ENCODE measurements at places on chromosomes 12 and 14.

DNA sequence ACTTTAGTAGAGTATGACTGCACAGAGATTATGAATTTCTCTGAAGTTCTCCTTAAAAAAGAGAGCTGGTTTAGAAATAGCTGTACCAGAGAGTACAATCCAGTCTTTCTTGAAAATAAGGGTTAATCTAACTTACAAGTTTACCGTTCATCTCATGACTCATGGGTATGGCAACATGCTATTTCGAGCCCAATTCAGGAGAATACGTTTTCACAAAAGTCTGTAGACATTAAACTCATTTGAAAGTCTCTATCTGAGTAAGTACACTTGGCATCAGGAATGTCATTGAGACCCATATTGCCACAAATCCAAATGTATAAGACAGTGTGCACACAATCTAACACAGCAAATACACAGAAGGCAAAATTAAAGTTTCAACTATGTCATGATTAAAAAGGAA, 160.5 kb downstream of the PIK3C2G start:
- DNase-seq = no peak

DNA sequence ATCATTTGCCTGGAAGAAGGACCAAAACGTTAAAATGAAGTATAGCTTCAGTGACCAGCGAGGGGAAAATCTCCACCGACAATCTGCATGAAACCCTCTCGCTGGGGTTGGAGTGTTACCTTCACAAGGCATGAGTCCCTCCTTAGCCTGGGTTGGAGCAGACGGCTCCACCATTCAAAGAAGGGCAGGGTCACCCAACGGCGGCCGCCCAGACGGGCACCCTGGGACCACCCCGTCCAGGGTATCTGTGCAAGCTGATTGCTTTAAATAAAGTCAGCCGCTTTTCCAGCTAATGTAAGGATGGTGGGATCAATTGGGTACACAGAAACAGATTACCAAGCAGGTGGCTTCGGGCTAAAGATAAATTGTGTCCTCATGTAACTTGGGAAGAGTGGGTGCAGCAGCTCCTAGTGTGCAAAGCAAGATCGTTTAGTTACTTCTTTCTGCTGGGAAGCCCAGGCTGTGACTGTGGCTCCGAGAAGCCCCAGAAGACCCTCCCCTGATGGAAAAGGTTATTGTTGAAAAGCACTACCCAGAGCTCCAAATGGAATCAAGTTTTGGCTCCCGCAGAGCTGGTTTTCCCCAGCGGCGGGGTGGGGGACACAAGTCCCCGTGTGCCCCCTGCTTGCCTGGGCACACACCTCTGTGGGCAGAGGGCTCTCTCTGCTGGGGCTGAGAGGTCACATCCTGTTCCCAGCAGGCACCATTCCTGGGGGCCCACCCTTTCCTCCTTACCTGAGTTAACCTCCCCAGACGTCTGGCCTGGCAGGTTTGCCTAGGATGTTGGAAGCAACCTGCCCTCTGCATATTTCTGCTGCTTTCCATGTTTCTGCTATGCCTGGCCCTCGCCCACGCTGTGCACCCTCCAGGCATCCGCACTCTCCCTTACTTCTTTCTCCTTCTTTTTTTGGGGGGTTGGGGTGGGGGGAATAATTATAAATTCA, 318.6 kb upstream of the DIO3 start:
- no peak for DNase-seq

- DNase-seq = no peak
These were observed 150.9 kb downstream of the TTLL5 start for GRCh38 chr14:75811872-75812499.

DNA sequence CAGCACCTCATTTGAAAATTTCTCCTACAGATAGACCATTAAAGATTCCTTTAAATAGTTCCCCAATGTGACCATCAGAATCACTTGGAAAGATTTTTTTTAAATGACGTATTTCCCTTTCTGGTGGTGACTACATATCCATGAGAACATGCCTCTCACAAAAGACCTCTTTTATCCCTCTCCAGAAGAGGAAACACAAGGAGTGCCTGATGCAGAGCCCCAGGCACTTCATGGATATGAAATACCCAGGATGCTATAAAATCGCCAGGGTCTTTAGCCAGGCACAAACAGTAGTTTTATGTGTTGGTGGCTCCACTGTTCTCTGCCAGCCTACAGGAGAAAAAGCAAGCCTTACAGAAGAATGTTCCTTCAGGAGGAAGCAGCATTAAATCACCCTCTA, 97.1 kb downstream of the ETNK1 start:
- no peak for DNase-seq

DNA sequence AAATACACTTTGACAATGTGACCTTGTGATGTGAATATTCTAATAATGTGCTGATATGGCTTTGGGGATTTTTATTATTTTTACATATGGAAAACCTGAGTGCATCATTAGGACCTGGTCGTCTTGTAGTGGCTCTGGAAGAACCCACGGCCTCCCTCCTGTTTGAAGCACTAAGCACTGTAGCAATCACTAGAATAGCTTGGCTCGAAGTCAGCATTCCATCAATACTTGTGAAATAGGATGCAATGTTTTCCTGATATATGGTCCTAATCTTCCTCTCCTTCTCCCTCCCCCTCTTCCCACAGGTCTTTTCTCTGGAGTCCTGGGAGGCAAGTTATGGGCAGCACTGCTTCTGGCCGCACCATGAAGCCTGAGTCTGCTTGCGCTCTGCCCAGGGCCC, 71.9 kb downstream of the NRXN3 start:
- no peak for DNase-seq

DNA sequence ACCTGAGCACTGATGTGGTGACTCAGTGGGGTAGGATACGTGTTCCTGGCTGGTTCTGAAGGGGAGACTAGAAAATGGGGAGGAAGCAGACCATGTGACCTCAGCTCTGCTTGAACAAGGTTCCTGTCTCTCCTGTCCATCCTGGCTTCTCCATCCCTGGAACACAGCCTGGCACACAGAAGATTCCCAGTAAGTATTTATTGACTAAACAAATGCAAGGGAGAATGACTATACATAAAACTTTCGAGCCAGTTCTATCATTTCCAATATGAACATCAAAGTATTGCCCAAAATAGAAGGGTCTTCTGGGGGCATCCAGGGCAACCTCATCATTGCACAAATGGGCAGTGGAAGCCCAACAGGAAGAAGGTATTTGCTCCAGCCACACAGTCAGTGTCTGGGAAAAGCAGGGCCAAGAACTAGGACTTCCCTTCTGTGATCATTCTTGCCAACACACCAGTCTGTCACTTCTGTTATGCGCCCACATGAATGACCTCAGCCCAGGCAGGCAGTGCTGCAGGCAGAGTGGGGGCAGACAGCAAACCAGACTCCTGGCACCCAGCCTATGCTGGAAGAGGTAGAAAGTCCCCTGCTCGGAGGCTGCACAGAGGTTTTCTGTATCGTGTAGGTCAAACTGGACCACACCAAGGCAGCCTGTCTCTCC, 5.6 kb upstream of the SERPINA9 start:
- DNase-seq = no peak

GRCh38 chr12:23128462-23128861, 503.5 kb downstream of the ETNK1 start:
- DNase-seq = no peak

- DNase-seq = no peak
These were observed 3.1 kb downstream of the C14orf180 start for GRCh38 chr14:104582662-104583061.

- no peak for DNase-seq
These were observed 676.1 kb upstream of the TMEM132C start for GRCh38 chr12:127590868-127591267.

GRCh38 chr12:15662303-15662980, 126.7 kb downstream of the EPS8 start:
- no peak for DNase-seq

GRCh38 chr12:50637870-50638481, 125.9 kb upstream of the ATF1 start:
- no peak for DNase-seq

GRCh38 chr14:24255931-24256711, 6.9 kb downstream of the TGM1 start:
- DNase-seq = no peak

DNA sequence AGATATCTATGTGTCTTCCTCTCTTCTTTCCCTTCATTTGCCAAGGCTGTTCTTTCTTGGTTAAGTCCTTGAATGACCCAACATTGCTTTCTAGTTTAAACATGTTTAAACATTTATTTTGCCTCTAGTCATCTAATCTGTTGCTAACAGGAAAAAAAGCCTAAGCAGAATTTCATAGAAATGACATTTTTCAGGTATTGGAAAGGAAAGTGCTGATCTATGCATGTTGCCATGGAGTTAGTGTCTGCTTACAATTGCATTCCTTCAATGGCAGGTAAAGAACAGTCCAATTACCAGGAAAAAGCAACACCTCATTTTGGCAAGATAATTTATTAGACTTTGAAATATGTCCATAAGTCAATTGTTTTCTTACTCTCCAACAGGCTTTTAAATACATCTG, 21.5 kb upstream of the SLC2A13 start:
- no peak for DNase-seq

- DNase-seq = no peak
These were observed 1002.9 kb upstream of the SEL1L start for GRCh38 chr14:82536566-82536965.

DNA sequence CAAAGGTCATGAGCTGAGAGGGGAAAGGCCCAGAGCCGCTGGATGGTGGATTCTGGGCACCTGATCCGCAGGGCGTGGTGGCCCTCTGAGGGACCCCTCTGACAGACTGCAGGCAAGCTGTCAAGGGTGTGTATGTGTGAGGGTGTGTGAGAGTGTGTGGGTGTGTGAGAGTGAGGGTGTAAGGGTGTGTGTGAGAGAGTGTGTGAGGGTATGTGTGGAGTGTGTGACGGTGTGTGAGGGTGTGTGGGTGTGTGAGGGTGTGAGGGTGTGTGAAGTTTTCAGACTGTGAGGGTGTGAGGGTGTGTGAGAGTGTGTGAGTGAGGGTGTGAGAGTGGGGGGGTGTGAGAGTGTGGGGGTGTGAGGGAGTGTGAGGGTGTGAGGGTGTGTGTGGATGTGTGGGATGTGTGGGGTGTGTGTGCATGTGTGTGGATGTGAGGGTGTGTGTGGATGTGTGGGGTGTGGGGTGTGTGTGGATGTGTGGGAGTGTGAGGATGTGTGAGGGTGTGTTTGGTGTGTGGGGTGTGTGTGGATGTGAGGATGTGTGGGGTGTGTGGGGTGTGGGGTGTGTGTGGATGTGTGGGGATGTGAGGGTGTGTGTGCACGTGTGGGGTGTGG, 156.7 kb downstream of the TMEM121 start:
- no peak for DNase-seq

GRCh38 chr14:20692116-20692751, 3.7 kb downstream of the ANG start:
- DNase-seq = no peak

- DNase-seq = no peak
These were observed 268.3 kb downstream of the VRK1 start for GRCh38 chr14:97065305-97066067.

DNA sequence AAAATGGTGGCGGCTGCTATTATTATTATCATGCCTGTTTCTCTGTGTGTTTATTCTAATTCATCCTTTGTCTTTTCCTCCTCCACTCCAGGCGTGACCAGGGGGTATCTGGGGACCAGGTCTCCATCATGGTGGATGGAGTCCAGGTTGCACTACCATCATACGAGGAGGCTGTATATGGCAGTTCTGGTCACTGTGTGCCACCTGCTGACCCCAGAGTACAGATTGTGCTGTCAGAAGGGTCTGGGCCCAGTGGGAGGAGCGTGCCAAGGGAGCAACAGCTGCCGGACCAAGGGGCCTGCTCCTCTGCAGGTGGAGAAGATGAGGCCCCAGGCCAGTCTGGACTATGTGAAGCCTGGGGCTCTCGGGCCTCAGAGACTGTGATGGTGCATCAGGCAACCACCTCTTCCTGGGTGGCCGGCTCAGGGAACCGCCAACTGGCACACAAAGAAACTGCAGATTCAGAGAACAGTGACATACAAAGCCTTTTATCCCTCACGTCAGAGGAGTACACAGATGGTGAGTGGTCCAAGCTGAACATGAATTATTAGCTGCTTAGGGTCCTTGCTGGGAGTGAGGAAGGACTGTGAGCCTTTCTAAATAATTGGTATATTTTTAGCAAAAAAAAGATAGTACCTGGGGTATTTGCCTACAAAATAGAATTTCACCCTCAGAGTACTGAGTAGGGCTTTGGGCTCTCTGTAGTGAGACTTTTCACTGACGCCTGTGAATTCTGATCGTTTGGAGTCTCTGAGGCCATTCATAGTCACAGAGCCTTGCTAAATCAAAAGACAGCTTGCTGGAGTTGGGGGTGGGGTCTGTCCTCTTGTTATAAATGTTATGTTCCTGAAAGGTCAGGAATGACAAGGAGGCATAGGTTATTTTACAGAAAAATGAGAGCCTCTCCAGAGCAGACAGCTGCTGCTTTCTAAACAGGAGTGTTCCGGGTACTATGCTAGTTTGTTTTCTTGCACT, 58.1 kb upstream of the SRSF5 start:
- no peak for DNase-seq

DNA sequence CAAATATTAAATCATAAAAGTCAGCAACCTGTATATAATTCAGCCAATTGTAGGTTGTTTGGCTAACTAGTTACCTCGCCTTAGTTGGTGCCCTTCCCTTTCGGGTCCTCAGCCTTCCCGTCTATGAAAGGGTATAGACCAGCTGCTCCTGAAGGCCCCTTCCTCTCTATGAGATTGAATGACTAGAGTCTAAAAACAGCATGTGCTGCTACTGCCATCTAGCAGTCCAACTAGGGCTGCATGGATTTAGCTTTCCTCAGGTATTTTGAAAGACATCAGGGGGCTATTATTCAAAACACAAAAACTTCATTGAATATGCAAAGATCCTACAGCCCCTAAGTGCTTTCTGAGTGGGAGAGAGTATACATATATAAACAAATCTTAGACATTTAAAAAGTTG, 37.0 kb upstream of the TMEM263 start:
- no peak for DNase-seq

DNA sequence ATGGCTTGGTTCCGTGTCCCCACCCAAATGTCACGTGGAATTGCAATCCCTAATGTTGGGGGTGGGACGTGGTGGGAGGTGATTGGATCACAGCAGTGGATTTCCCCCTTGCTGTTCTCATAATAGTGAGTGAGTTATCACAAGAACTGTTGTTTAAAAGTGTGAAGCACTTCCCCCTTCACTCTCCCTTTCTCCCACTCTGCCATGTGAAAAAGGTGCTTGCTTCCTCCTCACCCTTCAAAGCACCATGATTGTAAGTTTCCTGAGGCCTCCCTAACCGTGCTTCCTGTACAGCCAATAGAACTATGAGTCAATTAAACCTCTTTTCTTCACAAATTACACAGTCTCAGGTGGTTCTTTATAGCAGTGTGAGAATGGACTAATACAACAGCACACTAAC, 5.3 kb upstream of the CEP128 start:
- DNase-seq = no peak

GRCh38 chr12:76307083-76307482, 41.1 kb downstream of the BBS10 start:
- no peak for DNase-seq

- no peak for DNase-seq
These were observed 222.7 kb downstream of the PELI2 start for GRCh38 chr14:56340932-56341331.

GRCh38 chr12:124597041-124597440, 29.6 kb upstream of the NCOR2 start:
- no peak for DNase-seq

- no peak for DNase-seq
These were observed 973.3 kb downstream of the BCL11B start for GRCh38 chr14:98298481-98299244.

GRCh38 chr12:591167-592023, 71.8 kb downstream of the NINJ2 start:
- no peak for DNase-seq
